IgD-negative memory B cell (primary cell): ENCODE measurements at places on chromosomes 4 and X. TPM values are rescaled to one million over a fixed set of nuclear protein-coding genes. Genes with fewer than 3 reads are reported as not detected.

The TLR3 gene
- polyA plus RNA-seq: not detected

The ZNF674 gene
- 0.23 TPM for polyA plus RNA-seq

The RPA4 gene
- 0.33 TPM for polyA plus RNA-seq

The FGF2 gene
- polyA plus RNA-seq: not detected

The CXCL11 gene
- not detected for polyA plus RNA-seq

The CXorf49 gene
- not detected for polyA plus RNA-seq

The CXorf65 gene
- polyA plus RNA-seq: 1.5 TPM

The XAGE1A gene
- polyA plus RNA-seq: not detected
